ENCODE measurements at places on chromosomes 7 and 10. TPM values are rescaled to one million over a fixed set of nuclear protein-coding genes. Genes with fewer than 3 reads are reported as not detected.
A peak's percentile ranks its signal among the peaks of the same experiment; 100 is the strongest.

DNA sequence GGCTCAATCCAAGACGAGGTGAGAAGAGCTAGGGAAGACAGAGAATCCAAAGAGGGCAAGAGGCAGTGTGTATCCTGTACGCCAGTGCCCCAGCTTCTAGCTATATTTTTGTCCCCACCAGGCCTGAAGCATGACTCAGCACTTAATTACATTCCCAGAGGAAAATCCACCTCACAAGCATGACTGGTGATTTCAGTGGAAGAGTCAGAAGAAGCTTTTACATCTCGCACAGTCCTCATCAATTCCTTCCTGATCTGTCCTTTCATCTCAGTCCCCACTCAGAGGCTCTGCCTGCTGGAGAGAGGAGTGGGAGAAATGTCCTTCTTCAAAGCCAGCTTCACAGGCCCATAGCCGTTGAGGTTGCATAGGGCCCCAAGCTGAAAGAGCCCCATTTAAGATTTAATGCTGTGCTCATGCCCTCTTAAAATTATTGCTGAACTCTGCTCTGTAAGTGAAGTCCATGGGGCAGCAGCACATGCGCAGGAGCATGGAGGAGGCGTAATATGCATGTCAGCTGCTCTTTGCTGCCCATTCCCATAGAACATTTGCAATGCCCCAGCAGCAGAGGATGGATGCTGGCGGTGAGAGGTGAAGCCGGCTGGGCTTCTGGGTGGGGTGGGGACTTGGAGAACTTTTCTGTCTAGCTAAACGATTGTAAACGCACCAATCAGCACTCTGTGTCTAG, 39.0 kb upstream of the AOAH start:
- no peak for DNase-seq

TRIM73 gene
- 2.4 TPM for polyA plus RNA-seq

DNA sequence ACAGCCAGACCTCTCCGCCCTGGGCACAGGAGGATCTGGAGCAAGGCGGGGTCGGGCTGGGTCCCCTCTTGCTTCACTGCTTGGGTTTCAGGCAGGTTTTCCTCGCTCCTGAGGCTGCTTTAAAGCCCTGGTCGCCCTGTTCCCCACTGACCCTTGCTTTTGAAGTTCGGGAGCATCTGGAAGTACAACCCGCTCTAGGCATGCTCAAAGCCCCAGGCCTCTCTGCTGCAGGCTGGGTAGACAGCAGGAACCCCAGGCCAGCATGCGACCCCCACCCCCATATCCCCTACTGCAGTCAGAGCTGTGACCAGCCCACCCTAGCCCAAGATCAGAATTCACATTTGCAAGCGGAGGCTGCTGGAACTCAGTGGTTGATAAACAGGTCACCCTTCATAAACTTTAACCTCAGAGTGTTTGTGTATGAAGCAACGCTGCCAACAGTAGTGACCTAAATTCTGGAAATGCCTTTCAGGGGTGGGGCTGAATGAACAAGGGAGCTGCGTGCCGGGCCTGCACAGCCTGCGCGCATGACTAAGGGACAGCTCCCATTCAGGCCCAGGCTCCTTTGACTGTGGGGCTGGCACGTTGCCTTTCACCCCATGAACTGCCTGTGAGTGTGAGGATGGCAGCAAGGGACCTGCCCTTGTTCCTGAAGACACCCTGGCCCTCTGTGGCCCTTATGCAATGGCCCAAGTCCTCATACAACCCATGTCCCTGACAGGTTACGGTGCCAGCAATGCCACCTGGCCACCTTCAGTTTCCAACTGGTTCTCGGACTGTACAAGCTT, 52.5 kb downstream of the PROSER2 start:
- peak; percentile 69 for DNase-seq

CALML3 gene
- 0.04 TPM for polyA plus RNA-seq

TAF6 gene
- polyA plus RNA-seq, result 31.5 TPM

UPK3BL2 gene
- 12.5 TPM for polyA plus RNA-seq

MRLN gene
- 0.75 TPM for polyA plus RNA-seq

PRPF18 gene
- polyA plus RNA-seq, result 19.5 TPM

TAS2R4 gene
- polyA plus RNA-seq, result 0.35 TPM

NUTM2D gene
- polyA plus RNA-seq, result 10.8 TPM

GNGT1 gene
- polyA plus RNA-seq, result not detected

- DNase-seq, result no peak
Measured at GRCh38 chr7:155167706-155168365, 97.7 kb downstream of the HTR5A start.

GRCh38 chr10:46225597-46225996, 61.2 kb upstream of the ANTXRL start:
- no peak for DNase-seq

DNA sequence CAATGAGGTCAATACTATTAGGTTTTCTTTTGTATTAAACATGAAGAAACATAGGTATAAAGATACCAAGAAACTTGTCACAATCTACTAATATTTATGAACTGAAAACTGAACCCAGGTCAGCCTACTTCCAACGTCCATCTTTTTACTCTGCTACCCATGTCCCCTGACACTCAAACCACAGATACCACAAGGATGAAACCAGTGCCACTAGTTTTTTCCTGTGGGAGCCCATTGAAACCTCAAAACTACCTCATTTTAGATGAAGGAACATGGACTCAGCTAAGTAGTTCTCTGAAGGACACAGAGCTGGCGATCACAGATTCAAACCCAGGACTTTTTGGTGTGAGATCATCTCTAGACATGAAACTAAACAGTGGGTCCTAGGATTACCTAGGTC, 6.8 kb downstream of the TET1 start:
- no peak for DNase-seq

DNA sequence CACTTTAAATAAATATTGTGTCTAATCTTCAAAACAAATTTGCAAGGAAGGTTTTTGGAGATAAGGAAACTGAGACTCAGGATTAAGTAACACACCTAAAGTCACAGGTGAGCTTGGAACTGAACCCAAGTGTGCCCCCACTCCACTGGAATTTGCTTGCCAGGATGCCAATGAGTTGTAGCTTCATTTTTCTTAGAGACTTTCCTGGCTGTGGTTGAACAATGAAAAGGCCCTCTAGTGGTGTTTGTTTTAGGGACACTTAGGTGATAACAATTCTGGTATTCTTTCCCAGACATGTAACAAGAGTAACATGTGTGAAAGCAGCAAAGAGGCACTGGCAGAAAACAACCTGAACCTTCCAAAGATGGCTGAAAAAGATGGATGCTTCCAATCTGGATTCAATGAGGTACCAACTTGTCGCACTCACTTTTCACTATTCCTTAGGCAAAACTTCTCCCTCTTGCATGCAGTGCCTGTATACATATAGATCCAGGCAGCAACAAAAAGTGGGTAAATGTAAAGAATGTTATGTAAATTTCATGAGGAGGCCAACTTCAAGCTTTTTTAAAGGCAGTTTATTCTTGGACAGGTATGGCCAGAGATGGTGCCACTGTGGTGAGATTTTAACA, 1.5 kb downstream of the IL6 start:
- no peak for DNase-seq

- no peak for DNase-seq
Measured at GRCh38 chr7:93146472-93147141, 1.6 kb downstream of the SAMD9L start.

GRCh38 chr7:2445898-2446555, 30.2 kb downstream of the GRIFIN start:
- DNase-seq, result no peak

CALHM1 gene
- polyA plus RNA-seq, result not detected

- peak; percentile 37 for DNase-seq
Measured at GRCh38 chr10:113020838-113021237, 70.8 kb downstream of the TCF7L2 start.

MMD2 gene
- not detected for polyA plus RNA-seq

DNA sequence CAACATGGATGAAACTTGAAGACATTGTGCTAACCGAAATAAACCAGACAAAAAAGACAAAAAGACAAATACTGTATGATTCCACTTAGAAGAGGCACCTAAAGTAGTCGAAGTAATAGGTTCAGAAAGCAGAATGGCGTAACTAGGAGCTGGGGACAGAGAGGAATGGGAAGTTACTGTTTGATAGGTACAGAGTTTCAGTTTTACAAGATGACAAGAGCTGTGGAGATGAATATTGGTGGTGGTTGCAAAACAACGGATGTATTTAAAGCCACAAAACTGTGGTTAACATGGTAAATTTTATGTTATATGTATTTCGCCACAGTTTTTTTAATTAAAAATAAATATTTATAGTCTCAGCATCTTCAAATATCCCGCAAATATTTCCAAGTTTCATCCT, 64.1 kb upstream of the DIP2C start:
- no peak for DNase-seq

C10orf105 gene
- 0.34 TPM for polyA plus RNA-seq

STAG3 gene
- polyA plus RNA-seq, result 2.0 TPM

CNPY1 gene
- not detected for polyA plus RNA-seq

FAM241B gene
- 8.0 TPM for polyA plus RNA-seq

DNA sequence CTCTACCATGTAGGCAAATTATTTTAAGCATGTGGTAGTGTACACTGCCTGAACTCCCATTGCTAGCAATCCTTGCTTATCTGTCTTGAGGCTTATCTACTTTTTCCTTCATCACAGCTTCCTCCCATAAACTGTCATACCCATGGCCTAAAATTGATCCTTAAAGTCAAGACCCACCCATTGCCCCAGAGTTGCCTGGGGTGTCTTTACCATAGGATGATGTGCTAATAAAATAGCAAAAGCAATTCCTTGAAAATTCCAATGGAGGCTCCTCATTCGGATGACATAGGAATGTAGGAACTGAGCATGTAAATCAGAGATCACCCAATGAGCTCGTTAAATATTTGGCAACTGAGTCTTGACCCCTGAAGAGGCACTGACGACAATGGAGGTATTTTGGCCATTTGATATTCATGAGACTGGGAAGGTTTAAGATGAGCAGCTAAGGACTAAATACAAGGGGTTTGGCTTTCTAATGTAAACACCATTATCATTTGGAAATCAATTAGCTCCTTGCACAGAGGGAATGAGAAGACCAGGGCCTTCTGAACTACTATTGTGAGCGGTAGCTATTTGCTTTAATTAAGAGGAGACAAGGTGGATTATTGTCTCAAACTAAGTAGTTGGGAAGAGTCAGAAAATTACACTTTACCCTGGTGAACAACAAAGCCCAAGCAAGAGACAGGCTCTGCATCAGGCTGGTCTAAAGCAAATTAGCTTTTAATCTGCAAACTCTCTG, 234.9 kb downstream of the GATA3 start:
- DNase-seq, result no peak

Data from lung (tissue), 17 donors.